ENCODE measurements at places on chromosomes 11 and 22.

- DNase-seq, result no peak
These were observed 39.9 kb upstream of the RAB1B start for GRCh38 chr11:66228521-66228920.

DNA sequence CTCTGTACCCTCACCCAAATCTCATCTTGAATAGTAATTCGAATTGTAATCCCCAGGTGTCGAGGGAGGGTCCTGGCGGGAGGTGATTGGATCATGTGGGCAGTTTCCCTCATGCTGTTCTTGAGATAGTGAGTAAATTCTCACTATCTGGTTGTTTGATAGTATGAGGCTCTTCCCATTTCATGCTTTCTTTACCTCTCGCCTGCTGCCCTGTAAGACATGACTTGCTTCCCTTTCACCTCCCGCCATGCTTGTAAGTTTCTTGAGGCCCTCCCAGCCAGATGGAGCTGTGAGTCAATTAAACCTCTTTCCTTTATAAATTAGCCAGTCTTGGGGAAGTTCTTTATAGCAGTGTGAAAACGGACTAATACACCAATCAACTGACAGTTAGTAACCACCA lies 60.1 kb downstream of the FAM76B start:
- DNase-seq, result no peak

GRCh38 chr22:46830841-46831240 lies 68.4 kb downstream of the TBC1D22A start:
- peak; percentile 66 for DNase-seq

DNA sequence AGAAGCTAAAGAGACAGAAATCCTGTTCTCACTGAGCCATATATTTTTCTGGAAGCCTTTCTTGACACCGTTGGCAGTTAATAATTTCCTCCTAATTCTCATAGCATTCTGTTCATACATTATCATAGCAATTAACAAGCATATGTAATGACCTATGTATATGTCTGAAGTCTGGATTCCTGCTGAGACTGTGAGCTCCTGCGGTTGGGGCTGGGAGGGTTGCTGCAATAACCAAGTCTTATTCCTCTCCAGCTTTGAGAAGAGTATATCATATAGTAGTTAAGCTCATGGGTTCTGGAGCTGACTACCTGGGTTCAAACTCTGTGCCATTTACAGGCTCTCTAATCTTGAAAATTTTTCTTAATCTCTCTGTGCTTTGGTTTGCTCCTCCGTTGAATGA lies 175.2 kb downstream of the MAML2 start:
- no peak for DNase-seq

DNA sequence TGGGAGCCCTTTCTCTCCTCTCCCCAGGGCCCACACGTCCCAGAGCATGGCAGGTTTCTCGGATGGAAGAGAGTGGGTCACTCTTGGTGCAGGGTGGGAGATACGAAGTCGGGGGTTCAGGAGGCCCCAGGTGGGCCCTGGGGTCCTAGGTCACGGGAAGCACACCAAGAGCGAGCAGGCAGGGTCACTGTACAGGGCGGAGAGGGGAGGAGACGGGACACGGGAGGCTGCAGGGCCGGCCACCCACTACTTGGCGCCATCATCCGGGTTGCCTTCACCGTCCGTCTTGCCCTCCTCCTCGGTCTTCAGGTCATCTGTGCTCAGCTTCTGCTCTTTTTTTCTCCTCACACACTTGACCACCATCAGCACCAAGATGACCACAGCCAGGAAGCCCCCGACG lies 9.8 kb downstream of the SCN2B start:
- DNase-seq, result no peak

- no peak for DNase-seq
These were observed 108.8 kb downstream of the WT1 start for GRCh38 chr11:32326522-32326921.

DNA sequence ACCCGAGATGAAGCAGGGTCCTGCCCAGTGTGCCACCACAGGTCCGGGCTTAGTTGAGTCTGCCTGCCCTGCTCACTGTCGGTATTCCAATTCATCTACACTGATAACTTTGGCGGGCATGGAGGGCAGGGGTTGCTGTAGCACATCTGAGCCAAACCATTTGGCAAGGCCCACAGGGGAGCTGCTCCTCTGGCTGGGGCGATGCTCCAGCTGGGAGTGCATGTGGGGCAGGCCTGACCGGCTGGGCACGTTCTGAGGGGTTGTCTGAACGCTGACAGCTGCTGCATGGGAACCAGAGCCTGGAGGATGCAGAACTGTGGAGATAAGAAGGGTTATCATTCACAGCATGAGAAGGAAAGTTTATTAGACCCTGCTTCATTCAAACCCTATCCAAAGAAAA lies 40.4 kb downstream of the DRG1 start:
- no peak for DNase-seq

GRCh38 chr22:26894766-26895485 lies 237.5 kb downstream of the MIAT start:
- peak; percentile 98 for DNase-seq

- DNase-seq, result peak; percentile 40
These were observed 65.5 kb downstream of the C11orf91 start for GRCh38 chr11:33635161-33635560.

DNA sequence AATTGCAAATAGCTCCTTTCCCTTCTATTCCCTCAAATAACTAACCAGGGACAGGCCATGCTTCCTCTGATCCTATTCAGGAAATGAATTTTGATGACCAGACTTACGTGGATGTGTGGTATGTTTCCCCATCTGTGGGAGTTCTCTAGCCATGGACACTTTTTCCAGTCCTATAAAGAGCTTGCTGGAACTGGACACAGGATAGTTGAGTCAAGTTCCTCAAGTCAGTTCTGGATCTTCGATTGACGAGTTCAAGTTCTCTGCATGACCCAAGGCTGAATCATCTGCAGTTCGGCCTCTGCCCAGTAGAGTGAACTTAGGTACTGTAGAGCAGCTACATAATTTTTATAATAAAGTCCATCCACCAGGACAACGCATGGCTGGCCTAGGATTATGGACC lies 52.7 kb upstream of the CCND1 start:
- peak; percentile 80 for DNase-seq

DNA sequence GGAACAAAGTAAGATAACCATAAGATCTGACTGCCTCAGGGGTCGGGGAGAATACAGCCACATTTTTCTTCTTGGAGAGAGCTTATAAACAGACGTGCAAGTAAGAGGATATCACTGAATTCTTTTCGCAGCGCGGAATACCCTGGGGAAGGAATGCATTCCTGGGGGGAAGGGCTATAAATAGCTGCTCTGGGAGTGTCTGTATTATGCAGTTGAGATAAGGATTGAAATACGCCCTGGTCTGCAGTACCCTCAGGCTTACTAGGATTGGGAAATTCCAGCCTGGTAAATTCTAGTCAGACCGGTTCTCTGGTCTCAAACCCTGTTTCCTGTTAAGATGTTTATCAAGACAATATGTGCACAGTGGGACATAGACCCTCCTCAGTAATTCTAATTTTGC lies 1491.7 kb upstream of the RAG2 start:
- peak; percentile 91 for DNase-seq

- DNase-seq, result no peak
These were observed 2.2 kb downstream of the TMEM223 start for GRCh38 chr11:62789576-62789975.

- DNase-seq, result peak; percentile 46
These were observed 93.2 kb downstream of the NAV2 start for GRCh38 chr11:19805827-19806226.

GRCh38 chr11:75383246-75383645 lies 16.1 kb upstream of the RPS3 start:
- no peak for DNase-seq

DNA sequence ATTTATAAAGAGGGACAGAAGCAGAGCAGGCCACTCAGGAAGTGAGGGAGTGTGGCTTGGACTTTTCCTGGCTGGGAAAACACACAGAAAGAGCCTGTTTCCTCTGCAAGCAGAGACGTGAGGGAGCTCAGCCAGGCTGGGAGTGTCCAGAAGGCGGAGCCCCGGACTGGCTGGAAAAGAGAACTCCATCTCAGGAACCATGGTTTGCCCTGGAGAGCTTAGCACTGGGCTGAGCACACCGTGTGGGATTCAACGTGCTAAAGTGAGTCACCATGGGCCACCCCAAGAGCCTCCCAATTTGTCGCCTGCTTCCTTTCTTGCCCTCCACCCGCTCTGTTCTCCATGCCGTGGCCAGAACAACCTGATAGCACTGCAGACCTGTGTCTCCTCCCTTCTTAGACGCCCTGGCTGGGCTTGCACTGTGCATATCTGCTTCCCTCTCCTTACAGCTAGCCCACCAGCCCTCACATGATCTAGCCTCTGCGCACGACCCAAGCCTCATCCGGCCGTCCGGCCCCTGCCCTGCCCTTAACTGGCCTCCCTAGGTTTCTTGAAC lies 51.8 kb downstream of the GALNT18 start:
- DNase-seq, result no peak

DNA sequence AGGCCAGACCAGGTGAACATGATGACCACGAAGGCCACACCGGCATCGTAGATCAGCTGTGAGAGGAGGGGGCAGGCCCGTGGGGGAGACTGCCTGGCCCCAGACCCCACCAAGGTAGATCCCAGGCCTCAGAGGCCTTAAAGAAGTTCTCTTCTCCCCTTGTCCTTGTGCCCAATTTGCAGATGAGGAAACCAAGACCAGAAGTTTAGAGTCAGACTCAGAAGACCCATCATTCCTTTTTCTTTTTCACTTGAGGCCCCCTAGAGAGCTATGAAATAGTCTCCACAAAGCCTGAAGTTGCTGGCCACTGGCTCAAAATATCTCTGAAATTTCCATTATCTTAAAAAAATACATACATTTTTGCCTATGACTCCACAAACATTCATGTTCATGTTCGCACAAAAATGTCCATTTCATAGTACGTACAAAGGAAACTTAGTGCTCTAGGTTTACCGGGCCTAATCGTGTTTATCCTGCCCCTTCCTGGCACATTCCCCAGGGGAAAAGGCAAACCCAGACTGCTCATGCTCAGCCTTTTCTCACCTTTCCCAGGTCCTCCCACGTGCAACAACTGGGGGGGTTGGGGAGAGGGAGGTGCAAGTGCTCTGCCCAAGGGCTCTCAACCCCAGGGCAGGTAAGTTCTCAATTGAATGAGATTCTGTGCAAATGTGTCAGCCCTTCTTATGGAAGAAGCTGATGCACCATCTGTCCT lies 19.2 kb downstream of the SLC43A1 start:
- no peak for DNase-seq

- peak; percentile 75 for DNase-seq
These were observed 7.8 kb upstream of the CD248 start for GRCh38 chr11:66324664-66325063.

DNA sequence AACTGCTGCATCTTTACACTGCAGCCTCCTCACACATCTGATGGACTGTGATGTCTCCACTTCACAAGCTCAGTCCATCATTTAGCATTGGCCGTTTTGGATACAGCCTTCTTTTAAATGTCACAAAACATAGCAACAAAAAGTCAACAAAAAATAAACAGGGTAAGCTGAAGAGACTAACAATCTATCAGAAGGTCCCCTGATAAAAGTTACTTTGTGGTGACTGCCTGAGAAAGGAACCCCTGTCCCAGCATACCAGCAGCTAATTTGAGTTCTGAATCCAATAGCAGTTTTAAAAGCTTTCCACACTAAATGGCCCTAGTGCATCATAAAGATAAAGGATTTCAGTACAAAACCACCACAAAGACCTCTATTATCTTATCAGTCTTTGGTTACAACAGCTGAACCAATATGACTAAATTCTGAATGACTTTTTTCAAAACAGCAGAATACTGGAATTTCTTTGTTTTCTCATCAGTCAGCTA lies 162.4 kb downstream of the SOX6 start:
- no peak for DNase-seq

- DNase-seq, result peak; percentile 9
These were observed 135.8 kb upstream of the SPON1 start for GRCh38 chr11:13826505-13827278.

DNA sequence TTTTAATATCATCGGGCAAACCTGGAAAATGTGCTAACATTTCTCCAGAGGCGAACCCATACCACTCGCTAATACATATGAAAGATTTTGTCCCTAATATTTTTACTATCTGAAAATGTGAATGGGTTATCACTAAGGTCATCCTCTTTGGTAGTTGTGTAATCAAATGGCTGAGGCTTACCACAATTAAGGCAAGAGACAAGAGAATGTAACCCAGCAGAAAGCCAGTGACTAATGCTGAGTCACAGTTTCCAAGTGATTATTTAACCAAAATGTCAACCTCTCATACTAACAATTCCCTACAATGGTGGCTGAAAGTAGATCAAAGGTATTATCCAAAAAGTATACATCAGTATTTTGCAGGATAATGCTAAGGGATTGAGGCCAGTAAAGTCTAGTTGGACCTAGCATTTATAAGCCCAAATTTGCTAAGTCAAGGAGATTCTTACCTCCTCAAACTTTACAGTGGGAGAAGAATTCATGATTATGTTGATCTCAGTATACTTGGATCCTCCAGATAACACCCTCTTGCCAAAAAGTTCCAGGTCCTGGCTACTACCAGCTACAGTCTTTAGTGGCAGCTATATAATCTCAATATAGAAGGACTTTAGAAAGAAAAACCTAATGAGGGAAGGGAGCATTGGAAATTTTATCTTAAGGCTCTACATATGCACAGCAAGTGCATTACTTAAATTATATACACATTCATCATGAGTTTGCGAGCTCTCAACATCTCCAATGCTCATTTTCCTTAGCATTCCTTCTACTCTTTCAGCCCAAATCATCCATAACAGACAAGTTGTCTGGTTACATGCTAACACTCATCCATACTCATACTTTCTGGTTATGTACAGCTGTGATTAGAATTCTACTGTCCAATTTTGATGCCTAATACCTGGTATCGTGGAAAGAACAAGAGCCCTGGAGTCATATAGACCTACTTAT lies 25.4 kb downstream of the SIK3 start:
- peak; percentile 95 for DNase-seq

DNA sequence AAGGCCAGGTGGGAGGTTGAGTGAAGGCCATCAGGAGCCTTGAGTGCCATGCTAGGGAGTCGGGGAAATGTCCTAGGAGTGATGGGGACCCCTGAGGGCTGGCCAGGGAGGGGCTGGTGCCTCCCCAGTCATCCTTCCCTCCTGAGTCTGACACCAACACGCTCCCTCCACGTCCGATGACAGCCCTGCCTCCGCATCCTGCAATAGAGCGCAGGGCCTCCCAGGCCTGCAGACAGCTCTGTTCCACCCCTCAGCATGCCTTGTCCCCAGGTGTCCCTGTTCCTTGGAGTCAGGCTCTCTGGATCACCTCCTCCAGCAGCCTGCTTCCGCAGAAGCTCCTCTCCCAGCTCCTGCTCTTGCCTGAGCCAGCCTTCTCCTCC lies 3.1 kb downstream of the RAC2 start:
- DNase-seq, result no peak

DNA sequence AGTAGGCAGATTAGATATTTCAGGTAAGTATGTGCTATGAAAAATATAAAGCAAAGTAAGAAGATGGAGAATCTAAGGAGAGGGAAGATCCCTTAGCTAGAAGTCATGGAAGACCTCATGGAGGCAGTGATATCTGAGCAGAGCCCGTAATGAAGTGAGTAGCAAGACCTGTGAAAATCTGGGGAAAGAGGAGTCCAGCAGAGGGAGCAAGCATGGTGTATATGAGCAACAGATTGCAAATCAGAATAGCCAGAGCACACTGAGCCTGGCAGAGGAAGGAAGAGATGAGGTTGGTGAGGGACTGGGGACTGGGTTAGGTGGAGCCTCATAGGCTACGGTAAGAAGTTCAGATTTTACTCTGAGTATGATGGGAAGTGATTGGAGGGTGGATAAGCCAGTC lies 9.4 kb downstream of the LHFPL7 start:
- peak; percentile 10 for DNase-seq

GRCh38 chr11:34028425-34028824 lies 23.1 kb upstream of the CAPRIN1 start:
- DNase-seq, result no peak

- peak; percentile 14 for DNase-seq
These were observed 38.7 kb upstream of the TOP3B start for GRCh38 chr22:22021162-22021750.

- peak; percentile 85 for DNase-seq
These were observed 99.1 kb upstream of the MTNR1B start for GRCh38 chr11:92870196-92870832.

All from fibroblast of skin of back (primary cell).